Stimulated activated CD4-positive, alpha-beta T cell treated with anti-CD3 and anti-CD28 coated beads, Interleukin-1b, Interleukin-23, amount 100 ng/mL, for 24 hours (primary cell): ENCODE measurements at places on chromosomes 1 and 21.

- no peak for DNase-seq
Observed at GRCh38 chr1:169513208-169513607, 27.5 kb upstream of the SLC19A2 start.

DNA sequence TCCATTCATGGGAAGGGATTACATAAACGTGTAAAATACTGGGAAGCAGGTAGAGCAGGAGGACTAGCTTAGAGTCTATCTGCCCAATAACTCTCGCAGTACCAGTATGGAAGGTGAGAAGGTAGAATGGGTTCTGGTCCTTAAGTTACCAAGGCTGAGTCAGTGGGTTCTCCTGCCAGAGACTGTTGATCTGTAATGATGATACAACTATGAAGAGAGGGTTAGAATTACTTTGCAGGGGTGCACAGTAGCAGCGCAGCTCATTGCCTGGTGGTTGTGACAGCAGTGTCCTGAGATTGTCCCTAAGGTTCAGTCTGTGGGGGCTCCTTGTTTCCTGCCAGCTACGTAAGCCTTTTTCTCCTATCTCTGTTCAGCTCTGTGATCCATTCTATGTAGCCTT is 2.5 kb upstream of the MAST2 start:
- no peak for DNase-seq

GRCh38 chr21:45998276-45998701 is 16.7 kb downstream of the COL6A1 start:
- DNase-seq = no peak

DNA sequence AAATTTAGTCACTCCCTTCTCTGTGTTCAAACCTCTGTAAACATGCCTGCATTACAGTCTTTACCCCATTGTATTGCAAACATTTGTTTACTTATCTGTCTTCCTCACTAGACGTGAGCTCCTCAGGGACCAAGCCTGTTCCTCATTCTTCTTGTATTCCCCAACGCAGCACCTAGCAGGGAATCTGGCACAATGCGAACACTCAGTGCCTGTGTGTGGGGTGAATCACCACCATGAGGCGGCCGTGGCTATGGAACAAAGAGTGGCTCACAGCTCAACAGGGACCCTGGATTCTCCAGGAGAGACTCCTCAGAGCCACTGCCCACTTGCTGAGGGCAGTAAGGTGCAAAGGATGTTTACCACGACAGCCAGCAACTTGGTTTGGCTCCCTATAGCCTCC is 95.9 kb downstream of the DDX20 start:
- DNase-seq = no peak

- no peak for DNase-seq
Observed at GRCh38 chr1:225891229-225891972, 2.5 kb upstream of the LEFTY1 start.

DNA sequence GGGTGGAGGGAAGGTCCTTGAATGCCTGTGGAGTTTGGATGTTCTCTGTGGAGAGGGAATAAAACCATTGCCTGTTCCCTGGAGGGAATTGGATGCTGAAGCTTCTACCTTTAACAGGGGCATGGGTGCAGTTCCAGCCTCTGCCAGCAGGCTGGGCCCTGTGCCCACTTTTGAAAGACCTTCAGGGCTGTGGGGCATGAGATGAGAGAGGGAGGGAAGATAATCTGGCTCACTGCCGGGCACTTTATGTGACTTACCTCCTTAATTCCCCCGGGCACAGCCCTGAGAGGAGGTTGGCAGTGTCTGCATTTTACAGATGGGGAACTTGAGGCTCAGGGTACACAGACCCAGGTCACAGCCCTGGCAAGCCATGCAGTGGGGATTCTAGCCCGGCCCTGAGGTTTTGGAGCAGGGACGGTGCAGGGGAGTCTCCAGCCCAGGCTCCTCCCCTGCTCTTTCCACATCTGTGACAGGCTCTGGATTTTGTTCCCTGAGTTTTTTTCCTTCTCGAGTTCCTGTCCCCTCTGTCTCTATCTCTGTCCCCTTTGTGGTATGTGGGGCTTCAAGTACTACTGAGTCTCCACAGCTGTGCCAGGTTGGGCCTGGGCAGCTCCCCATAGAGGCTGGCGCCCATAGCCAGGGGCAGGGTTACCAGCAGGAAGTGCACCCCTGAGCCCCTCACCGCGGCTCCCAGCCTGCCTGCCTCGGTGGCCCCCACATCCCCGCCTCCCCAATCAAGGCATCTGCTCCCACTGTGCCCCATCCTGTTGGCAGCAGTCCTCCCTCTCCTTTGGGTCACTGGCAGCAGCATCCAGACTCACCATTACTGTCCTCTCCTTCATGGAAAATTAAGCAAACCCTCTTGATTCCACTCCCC is 14.0 kb upstream of the THEMIS2 start:
- DNase-seq = peak; percentile 73

DNA sequence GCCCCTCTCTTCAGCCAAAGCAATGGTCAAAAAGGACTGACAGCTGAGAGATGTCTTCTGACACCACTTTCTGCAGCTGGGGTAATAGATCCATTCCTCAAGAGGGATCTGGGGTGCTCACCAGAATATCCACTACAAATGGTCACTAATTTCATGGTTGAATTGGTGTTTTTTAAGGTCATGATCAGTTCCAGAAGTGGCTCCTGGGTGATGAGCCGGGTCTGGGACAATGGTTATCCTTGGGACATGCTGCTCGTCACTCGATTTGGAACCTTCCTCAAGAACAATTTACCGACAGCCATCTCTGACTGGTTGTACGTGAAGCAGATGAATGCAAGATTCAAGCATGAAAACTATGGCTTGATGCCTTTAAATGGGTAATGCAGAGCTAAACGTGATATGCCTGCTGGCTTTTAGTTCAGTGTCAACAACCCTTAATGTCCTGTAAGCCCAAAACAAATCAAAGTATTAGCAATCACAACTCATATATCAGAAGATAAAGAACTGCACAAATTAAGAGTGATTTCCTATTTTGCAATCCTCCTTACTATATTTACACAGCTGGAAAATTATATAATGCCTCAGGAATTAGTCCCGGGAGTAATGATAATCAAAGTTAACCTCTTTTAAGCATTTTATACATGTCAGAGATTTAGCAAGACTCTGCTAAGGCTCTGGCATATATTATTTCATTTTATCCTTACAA is 20.1 kb downstream of the FMO3 start:
- DNase-seq = no peak
